ENCODE measurements at places on chromosomes 11 and 22. TPM values are rescaled to one million over a fixed set of nuclear protein-coding genes. Genes with fewer than 3 reads are reported as not detected.

GRCh38 chr11:93528757-93529645 is 14.2 kb downstream of the SMCO4 start:
- no peak for DNase-seq

Gene TCF20
- 15.8 TPM for total RNA-seq

Gene NTM
- 0.08 TPM for total RNA-seq

DNA sequence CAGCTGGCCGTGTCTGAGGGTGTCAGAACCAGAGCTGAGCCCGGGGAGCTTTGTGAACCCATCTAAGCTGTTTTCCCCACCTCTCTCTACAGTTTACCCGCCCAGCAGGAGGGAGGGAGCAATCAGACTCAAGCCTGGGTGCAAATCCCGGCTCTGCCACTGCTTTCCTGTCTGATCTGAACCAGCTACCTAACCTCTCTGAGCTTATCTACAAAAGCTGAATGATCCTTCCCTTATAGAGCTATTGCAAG is 252 bp downstream of the APOL2 start:
- no peak for DNase-seq

DNA sequence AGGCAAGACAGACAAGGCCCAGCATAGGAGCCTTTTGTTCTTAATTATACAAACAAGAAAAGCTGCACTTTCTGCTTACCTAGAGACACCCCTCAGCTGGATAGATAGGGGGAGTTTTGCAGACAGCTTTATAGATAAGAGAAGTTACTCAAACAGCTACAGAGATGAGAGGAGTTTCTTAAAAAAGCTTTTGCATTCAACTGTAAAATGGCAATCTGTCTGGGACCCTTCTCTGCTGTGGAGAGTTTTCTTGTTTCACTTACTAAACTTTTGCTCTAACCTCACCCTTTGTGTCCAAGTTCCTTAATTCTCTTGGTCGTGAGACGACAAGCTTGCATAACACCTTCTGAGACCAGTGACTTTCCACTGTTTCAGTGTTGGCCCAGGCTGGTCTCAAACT is 103.8 kb upstream of the CHORDC1 start:
- DNase-seq: no peak

Gene PRMT3
- total RNA-seq: 15.8 TPM

DNA sequence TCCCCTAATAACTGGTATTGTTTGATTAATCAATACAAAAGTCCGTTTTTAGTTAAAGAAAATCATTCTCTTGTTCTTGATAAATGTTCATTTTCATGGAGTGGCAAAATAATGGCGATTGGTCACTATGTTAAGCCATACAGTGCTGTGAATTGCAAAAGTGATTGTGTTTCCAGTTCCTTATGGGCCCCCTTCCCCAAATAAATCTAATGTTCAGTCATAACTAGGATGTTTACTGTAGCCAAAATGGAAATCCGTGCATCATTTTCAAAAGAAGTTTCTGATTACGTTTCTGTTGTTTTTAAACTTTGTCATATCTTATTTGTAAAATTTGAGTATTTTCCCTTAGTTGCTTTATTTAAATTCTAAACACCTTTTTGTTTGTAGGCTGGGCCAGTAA is 845 bp downstream of the RBM7 start:
- DNase-seq: no peak

Gene OR5B21
- total RNA-seq: not detected

GRCh38 chr11:114812733-114813132 is 134.4 kb downstream of the NXPE2 start:
- no peak for DNase-seq

DNA sequence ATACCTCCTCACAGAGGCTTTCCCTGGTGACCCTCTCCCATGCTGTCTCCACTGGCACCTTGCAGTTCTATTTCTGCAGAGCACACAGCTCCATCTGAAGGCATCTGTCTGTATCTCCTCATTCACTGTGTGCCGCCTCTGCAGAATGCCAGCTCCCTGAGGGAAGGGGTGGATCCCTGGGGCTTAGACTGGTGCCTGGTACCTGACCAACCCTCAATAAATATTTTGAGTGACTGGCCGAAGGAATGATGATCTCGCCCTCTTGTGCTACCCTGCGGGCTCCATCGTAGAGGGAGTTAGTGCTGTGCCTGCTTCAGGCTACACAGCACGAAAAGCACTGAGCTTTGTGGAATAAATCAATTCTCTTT is 1.6 kb downstream of the CBX7 start:
- DNase-seq: peak; percentile 33

Gene FOLH1
- total RNA-seq: 11.5 TPM

GRCh38 chr11:27839226-27839913 is 139.1 kb upstream of the BDNF start:
- DNase-seq: no peak

GRCh38 chr11:43358279-43358800 is 380 bp upstream of the TTC17 start:
- no peak for DNase-seq

DNA sequence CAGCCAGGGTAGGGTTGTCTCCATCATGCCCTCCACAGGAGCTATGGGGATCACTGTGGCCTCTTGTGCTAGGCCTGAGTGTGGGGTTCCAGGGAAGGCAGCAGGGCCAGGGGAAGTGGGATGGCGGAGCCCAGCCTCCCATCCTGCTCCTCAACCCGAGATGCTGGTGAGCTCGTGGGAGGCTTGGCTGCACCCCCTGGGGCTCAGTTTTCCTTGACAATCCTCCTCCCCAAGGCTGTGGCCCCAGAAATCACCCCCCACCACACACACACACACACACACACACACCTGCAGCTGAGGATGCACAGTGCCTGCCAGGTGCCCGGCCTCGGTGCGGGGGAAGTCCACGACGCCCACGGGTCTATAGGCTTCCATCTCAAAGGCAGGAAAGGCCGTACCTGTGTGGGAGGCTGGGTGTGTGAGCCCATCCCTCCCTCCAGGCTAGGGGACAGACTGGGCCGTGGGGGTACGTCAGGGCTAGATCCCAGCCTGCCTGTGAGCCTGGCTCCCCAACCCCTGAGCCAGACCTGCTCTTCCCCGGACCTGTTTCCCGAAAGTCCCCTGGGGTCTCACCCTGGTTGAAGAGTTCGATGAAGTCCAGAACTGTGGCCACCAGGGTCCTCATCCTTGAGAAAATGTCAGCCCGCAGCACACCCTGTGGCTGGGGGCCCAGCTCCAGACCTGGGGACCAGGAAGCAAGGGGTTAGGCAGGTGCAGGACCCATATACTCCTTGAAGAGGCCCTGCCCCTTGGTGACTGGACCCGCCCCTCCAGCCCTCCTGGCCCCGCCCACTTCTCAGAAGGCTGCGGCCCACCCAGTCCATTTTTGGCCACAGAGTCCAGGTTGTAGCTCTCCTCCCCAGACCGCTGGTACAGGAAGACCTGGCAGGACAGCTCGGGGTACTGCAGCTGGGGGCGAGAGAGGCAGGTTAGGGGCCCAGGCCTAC is 5.2 kb upstream of the TBX10 start:
- no peak for DNase-seq

DNA sequence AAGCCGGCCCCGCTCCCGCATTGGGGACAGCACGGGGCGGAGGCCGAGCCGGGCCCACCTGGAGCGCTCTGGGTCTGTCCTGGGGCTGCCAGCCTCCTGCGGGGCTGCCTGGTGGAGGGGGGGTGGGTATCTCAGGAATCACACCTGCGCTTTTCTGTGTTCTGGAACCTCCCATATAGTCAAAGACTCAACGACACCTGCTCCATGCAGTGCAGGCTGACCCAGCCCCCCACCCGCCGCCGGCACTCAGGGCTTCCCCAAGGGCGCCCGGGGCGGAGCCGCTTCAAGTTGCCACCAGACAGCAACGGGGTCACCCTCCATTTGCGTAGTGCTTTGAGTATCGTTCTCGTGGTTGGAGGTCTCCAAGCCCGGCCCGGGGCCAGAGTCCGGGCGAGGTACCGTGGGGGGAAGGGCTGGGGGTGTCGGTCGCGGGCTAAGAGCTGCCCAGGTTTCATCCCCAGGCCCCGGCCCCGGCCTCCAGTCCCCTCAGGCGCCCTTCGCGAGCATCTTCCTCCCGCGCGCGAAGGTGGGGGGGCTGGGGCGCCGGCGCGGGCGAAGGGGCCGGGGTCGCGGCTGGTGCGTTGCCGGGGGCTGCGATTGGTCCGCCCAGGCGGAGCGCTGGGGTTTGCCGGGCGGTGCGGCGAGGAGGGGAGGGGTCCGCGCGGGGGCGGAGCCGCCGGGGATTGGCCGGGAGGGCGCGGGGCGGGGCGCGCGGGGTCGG is 6.6 kb downstream of the TSPAN4 start:
- DNase-seq: no peak

Gene LMO1
- total RNA-seq: not detected

DNA sequence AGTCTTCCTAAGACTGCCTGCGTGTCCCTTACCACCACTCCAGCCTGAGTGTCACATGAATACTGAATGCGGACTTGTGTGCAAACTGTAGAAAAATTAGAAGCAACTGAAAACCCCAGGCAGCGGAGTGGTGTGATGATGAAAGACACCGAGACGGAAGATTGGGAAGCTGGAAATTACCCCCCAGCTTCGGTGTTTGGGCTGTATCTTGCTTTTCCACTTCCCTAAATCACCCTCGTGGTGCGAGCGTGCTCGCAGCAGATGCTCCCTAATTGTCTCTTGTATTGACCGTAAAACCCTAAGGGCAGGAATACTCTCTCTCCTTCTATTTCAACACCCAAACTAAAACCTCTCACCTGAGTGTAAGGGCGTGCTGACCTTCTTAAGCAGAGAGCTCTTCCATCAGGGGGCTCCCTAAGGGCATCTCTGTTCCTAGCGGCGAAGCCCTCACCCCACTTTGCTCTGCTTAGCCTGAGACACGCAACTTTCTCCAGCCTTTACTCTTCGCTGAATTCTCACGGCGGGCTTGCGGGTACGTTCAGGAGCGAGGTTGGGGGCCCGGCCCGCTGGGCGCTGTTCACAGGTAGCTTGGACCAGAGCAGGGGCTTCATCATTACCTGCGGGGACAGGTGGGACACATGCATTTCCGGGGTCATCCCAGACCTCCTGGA is 62.4 kb downstream of the CRYBB2 start:
- DNase-seq: no peak

Gene RIMBP3B
- under 0.01 TPM for total RNA-seq

DNA sequence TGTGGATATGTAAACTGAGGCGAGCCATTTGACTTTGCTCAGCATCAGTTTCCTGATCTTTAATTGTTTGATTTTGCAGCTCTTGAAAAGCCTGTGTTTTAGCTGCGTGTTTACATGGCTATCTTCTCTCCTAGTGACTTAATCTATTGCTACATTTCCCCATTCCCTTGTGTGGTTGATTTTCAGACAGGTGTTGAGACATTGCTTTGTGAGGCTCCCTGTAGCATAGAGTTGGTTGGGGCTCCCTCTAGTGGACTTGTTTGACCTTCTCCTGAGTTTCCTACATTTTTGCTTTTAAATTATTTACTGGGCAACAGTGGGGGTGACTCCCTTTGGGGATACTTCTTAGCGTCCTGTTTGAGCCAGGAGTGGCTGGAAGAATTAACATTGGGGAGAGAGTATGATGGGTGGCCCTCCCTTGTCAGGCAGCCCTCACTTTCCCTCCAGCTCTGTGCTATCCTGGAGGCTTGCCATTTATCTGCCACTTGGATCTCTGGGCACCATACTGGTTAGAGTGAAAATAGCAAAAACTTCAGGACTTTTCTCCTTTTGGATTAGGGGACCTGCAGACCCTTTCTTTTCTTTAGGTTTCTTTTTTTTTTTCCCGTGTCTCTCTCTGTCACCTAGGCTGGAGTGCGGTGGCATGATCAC is 9.2 kb upstream of the CBL start:
- DNase-seq: peak; percentile 73

DNA sequence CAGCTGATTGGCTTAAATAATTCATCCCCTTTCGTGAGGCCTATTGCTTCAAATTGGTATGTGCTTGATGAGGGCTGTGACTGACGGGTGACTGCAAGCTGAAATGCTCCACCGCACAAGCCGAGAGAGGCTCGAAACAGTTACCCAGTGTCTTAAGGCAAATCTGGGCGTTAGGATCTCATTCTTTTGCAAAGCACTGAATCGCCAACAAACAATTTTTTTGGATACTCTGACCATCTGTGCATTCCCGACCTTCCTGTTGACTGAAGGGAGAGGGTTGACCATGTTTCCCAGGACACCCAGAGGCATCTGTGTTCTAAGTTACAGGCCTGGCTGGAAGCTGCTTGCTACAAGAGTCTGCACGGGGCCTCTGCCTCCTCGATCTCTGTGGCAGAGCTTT is 32.1 kb downstream of the CACNG2 start:
- no peak for DNase-seq

Gene PLEKHA7
- 28.8 TPM for total RNA-seq

Gene EIF4ENIF1
- 7.1 TPM for total RNA-seq

DNA sequence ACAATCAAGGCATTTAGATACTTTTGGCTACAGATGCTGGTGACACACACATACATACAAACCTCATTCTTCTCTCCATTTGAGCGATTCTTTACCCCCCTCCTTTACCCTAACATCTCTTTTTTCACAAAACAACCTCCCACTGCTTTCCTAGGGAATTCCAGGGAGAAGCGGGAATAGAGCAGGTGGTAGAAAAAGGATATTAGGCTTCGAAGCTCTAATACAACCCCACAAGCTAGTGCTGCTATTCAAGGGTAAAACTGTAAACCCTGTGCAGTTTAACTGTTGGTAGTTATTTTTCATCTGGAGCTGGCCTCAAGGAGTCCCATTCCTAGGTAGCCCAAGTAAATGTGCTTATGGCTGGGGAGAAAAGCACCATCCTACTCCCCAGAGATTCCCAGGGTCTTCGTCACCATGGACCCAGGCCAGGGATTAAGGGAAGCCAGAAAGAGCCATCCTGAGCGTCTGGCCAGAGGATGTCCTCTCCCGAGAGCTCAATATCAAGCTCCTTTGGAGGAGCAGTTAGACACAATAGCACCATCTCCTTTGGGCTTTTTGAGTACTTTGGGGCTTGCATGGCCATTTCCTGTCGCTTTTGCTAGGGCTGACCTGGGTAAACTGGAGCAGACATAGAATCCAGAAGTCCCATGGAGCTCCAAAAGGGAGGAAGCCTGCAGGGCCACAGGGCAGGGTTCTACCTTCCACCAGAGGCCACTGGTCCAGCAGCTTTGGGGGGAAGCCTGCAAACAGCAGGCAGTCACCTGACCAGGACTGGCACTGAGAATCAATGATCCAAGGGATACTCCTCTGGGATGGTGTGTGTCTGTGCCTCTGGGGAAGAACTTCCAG is 3.1 kb downstream of the MAML2 start:
- no peak for DNase-seq

GRCh38 chr11:444396-445144 is 2.8 kb upstream of the ANO9 start:
- DNase-seq: no peak

Gene DENND6B
- total RNA-seq: 1.2 TPM

- DNase-seq: peak; percentile 80
Measured at GRCh38 chr11:75543806-75544205, 18.1 kb upstream of the GDPD5 start.

- no peak for DNase-seq
Measured at GRCh38 chr22:32754413-32755041, 47.0 kb upstream of the TIMP3 start.

- DNase-seq: no peak
Measured at GRCh38 chr11:122756417-122756816, 81.9 kb upstream of the CRTAM start.

GRCh38 chr11:80637571-80637970 is 1196.7 kb upstream of the TENM4 start:
- DNase-seq: no peak

Gene ESAM
- total RNA-seq: 9.8 TPM

Gene CDKN1C
- total RNA-seq: 2.6 TPM
